ENCODE measurements at places on chromosomes 2 and 18. TPM values are rescaled to one million over a fixed set of nuclear protein-coding genes. Genes with fewer than 3 reads are reported as not detected.

- DNase-seq = no peak
These were observed 195.1 kb downstream of the EXOC6B start for GRCh38 chr2:72630767-72631166.

DNA sequence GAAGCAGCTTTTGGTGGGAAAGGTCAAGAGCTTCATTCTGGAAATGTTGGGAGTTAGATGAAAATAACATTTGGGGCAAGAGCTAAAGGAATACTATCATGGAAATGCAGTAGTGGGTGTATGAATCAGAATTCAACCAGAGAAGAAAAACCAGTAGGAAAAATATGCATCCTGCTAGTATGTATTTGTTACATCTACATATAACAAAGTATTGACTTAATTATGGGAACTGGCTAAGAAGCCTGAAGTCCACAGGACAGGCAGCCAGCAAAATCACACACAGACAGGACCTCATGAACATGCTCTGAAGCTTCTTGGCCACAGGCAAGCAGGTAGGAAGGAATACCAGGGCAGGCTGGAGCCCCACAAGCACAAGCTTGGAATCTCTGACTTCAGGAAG is 185.8 kb downstream of the FBXO15 start:
- peak; percentile 3 for DNase-seq

- no peak for DNase-seq
These were observed 164.1 kb upstream of the BOD1L2 start for GRCh38 chr18:56982766-56983165.

- no peak for DNase-seq
These were observed 2030.6 kb upstream of the CELF4 start for GRCh38 chr18:39596221-39596620.

- DNase-seq = peak; percentile 82
These were observed 2.1 kb upstream of the OTX1 start for GRCh38 chr2:63048367-63049171.

- peak; percentile 82 for DNase-seq
These were observed 82.2 kb downstream of the CELF4 start for GRCh38 chr18:37483221-37483971.

DNA sequence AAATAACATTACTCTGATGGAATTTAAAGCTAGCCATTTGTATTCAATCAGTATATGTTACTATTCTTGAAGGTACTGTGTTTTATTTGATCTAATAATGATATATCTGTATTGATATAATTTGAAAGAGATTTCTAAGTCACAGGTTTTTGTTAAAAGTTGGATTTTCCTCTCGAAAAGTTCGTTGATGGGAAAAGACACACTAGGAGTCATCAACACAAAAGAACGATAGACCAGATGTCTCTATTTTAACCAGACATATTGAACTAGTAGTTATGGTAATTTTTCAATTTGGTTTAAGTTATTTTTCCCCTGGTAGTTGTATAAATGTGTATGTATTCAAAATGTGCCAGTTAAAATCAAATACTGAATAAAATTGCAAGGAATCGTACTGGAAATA is 2.5 kb downstream of the ASXL3 start:
- DNase-seq = no peak

DNA sequence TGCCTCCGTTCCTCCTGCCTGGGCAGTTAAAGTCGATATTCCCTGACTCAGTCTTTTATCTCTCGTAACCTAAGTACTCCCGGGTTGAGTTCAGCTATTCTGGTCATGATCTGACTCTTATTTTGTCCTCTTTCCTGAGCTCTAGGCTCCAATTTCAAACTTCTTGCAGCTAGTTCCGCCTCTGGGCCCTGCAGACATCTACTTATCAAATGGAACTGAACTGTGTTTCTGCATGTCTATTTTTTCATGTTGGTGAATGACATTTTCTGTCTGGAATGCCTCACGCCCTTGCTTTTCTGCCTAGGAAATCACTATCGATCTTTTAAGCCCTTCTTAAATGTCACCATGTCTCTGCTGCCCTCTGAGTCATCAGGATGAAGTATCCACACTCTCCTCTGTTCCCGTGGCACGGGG is 101.5 kb downstream of the VAPA start:
- peak; percentile 24 for DNase-seq

GRCh38 chr2:85926931-85927661 is 38.3 kb upstream of the ST3GAL5 start:
- no peak for DNase-seq

- DNase-seq = peak; percentile 4
These were observed 65.0 kb upstream of the BOD1L2 start for GRCh38 chr18:57081899-57082298.

DNA sequence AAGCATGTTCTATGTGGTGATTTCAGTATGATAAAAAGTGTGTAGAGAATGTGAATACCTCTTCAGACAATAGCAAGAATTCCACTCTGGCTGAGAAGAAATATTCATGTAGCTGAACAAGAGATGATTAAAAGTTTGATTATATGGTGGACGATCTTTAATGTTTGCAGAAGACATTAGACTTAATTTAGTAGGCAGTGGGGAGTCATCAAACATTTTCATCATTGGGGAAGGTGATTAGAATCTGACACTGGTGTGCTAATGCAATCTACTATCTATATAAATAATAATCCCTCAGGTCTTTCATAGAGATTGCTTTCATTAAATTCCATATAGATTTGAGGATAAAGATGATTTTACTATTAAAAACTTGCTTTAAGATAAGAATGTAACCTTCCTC is 761.0 kb downstream of the SOCS6 start:
- no peak for DNase-seq

DNA sequence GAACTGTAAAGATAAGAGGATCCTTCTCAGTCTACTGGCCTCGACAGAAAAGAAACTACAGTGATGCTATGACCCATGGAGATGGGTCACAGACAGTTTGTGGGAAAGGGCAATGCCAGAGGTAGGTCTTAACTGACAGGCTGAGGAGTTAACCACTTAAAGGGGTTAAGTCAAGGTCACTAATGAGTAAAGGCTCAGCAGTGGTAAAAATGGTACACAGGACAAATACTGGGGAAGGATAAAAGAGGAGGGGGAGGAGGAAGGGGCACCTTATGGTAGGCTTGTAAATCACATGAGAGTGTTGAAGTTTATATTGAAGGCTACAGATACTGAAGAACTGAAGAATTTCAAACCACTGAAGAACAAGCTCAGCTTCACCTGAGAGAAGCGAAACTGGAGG is 9.9 kb downstream of the IER3IP1 start:
- no peak for DNase-seq

GRCh38 chr2:75274936-75275335 is 75.6 kb upstream of the TACR1 start:
- no peak for DNase-seq

Gene RAB6C
- total RNA-seq = 0.22 TPM

Gene TRABD2A
- 4.3 TPM for total RNA-seq

Gene EIF5B
- 49.1 TPM for total RNA-seq

Data from endodermal cell (in vitro differentiated cells).